ENCODE measurements at places on chromosomes 5 and 9. TPM values are rescaled to one million over a fixed set of nuclear protein-coding genes. Genes with fewer than 3 reads are reported as not detected.

GRCh38 chr9:78714576-78714975 is 417.7 kb downstream of the PSAT1 start:
- DNase-seq: no peak

GRCh38 chr9:127684576-127684975 is 22.2 kb upstream of the CFAP157 start:
- DNase-seq: peak; percentile 56

DNA sequence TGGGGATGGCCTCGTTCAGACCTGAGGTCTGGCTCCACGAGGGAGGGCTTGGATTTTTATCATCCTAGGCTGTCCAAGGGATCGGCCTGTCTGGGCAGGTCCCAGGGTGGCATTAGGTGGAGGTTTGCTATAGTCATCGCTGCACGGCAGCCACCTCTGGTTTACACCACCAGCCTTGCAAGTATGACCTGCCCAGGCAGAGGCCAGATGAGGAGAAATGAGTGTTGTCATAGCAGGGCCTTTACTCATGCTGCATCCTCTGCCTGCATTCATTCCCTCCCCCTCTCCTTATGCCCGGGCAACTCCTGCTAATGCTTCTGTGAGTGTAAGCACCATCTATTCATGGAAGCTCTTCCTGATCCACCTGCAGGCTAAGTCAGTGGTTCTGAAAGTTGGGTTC is 15.3 kb upstream of the NDST1 start:
- DNase-seq: no peak

GRCh38 chr9:82037126-82037525 is 48.6 kb downstream of the SPATA31D1 start:
- no peak for DNase-seq

- no peak for DNase-seq
Measured at GRCh38 chr9:74281674-74282073, 215.5 kb upstream of the RORB start.

DNA sequence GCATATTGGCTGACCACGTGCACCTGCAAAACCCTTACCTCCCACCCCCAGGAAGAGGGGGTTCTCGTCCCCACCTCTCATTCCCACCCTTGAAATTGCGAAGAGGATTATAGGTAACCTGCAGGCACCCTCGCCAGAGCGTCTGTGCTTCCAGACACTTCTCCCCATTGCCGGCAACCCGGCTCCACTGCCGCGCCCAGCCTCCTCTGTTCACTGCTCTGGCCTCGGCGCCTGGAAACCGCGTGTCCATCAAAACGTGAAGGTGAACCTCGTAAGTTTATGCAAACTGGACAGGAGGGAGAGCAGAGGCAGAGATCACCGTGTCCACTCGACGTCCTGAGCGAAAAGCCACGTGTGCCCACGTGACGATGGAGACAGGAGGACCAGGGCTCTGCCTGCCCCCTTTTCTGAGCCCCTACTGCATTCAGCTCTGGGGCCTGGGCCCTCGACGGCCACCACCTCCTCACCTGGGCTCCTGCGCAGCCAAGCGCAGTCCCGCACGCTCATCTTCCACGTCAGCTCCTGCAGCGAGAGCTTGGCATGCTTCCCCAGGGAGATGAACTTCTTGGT is 1.9 kb downstream of the TERT start:
- DNase-seq: no peak

GRCh38 chr9:122193651-122194050 is 33.9 kb downstream of the MORN5 start:
- no peak for DNase-seq

GRCh38 chr9:94771096-94771495 is 44.6 kb downstream of the AOPEP start:
- DNase-seq: no peak

- DNase-seq: peak; percentile 82
Measured at GRCh38 chr5:116546033-116546742, 28.4 kb downstream of the SEMA6A start.

DNA sequence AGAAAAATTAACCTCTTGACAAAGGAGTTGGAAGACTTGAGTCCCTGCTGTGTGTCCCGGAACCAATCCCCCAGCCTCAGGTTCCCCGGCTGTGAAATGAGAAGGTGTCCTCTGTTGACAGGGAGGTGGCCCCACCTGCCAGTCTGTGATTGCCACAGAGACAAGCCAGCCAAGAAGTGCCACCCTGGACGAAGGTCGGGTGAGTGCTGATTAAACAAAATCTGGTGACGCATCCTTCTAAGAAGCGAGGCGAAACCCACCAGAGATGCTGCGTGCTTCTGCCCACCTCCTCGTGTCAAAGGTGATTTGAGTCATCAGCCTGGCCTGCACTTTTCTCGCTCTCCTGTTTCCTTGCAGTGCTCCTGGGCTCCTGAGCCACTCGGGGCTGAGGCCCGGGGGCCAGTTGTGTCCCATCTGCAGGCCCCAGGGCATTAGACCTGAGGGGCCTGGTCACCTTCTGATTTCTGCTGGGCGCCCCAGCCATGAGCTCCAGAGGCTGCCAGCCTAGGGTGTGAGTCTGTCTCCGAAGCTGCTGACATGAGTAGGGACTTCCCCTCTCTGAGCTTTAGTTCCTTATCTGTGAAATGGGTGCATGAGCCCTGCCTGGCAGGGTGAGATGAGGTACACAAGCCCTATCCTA is 28.7 kb downstream of the NEK6 start:
- DNase-seq: no peak

DNA sequence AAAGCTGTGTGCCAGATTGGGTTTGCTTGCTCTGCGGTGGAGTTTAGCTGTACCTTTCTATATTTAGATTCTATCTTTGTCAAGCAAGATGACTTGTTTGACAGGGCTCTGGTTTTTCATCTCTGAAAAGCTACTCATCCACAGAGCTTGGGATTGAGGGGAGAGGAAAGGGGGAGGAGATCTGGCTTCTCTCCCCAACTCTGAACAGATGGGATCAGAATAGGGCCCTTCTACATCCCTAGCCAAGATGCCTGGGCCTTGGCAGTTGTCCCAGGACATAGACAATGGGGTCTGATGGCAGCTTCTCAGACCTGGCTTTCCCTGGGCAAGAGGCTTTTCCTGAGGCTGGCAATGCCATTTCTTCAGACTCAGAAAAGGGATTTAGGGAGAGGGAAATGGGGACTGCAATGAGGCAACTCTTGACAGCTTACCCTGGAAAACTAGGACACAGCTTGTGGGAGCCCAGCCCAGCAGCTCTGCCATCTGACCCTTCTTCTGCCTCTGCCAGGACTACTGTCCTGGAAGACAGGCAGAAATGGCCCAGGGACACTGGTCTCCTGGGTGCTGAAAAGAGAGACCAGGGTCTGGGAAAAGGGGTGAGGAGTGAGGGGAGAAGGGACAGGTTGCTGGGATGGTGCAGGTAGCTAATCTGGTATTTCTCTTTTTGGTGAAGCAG is 50.2 kb upstream of the ASTN2 start:
- DNase-seq: no peak

- DNase-seq: no peak
Measured at GRCh38 chr5:59525311-59525710, 368.2 kb downstream of the PDE4D start.

- no peak for DNase-seq
Measured at GRCh38 chr5:123610665-123611405, 98.9 kb downstream of the CSNK1G3 start.

GRCh38 chr9:120579139-120580050 is 572 bp downstream of the CDK5RAP2 start:
- DNase-seq: no peak

DNA sequence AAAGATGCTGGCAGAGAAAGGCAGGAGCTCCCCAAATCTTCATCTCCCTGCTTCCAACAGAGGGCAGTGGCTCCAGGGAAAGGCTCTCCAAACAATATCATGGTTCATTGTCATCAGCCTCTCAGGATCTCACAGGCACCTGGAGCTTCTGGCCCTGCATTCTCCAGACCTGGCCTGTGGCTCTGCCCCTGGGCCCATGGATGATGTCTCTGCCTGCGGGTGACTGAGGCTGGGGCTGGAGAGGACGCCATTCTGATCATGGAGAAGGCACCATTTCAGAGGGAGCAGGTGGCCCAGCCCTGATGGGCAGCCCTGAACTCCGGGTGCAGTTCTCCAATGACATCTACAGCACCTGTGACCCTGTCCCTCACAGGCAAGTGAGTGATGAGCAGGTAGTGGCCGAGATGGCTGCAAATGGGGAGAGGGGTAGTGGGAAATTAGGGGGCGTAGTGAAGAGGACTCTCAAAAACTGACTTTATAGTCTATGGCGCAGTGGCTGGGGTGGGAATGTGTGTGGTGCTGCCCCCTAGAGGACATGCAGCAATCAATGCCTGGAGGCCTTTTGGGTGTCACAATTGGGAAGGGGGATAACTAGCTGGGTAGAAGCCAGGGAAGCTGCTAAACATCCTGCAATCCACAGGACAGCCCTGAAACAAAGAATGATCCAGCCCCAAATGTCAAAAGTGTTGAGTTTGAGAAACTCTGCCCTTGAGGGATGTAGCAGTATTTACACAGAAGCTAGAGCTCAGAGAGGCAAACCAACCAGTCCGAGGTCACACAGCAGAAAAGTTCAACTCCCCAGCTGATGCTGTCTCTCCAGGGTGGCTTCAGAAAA is 3.2 kb downstream of the SH3PXD2B start:
- DNase-seq: no peak

DNA sequence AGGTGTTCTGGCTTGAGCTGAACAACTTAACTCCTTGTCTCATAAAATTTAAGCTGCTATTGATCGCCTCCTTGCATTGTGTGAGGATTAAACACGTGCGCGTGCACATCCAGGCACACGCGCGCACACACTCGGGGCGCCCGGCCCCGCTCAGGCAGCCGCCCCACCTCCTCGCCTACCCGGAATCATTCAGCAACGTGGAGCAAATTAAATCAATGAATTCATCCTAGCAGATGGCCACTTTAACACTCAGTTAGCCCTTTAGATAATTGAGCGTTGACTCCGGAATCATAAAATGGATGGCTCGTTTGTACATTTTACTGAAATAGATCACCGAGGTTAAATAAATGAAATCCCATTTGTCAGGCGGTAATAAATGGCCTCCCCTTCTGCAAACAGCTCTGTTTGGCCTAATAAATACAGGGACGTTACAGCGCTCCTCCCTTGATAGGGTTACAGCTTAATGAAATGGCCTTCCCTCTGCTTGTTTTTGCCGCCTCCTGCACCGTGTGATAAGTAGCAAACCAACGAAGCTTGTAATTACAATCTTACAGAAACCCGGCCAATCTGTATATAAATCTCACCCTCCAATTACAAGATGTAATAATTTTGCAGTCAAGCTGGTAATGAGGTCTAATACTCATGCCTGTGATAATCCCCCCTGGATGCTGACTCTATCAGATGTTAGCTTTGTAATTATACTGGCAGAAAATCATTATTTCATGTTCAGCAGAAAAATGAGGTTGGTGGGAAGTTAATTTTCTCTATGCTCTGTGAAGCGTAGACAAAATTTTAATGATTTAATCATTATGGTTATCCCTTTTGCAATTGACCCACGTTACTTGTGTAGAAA is 229.7 kb upstream of the IRX4 start:
- no peak for DNase-seq

GRCh38 chr9:101028346-101029314 is at the start of gene PLPPR1:
Gene PLPPR1, plus strand, starts transcription at chr9:101028727.
- peak; percentile 59 for DNase-seq

- no peak for DNase-seq
Measured at GRCh38 chr5:15897656-15898055, 281.9 kb downstream of the MARCHF11 start.

C5orf52 gene
- total RNA-seq: not detected

NUTM2G gene
- total RNA-seq: not detected

PCDHB3 gene
- not detected for total RNA-seq

SSBP2 gene
- 3.3 TPM for total RNA-seq

All from Caco-2 (cell line).